ENCODE measurements at places on chromosomes 4 and X.

GRCh38 chr4:27357283-27357682 is 496.6 kb downstream of the STIM2 start:
- DNase-seq: no peak

DNA sequence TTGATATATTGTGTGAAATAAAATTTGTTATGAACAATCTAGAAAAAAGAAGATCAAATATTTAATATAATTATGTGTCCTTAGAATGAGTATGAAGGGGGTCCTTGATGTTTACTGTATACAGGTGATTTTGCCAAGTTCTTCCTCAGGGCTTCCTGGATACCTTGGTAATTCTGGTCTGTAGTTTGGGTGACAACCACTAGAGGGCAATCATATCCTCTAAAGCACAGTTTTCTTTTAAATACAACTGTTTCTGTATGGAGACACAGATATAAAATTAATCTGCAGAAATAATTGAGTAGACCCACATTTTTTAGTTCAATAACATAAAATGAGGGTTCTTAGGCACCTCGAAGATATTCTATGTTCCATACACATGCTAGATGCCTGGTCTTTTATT is 157.7 kb downstream of the SPANXN1 start:
- peak; percentile 8 for DNase-seq

- no peak for DNase-seq
These were observed 268.8 kb downstream of the BCOR start for GRCh38 chrX:39828971-39829370.

DNA sequence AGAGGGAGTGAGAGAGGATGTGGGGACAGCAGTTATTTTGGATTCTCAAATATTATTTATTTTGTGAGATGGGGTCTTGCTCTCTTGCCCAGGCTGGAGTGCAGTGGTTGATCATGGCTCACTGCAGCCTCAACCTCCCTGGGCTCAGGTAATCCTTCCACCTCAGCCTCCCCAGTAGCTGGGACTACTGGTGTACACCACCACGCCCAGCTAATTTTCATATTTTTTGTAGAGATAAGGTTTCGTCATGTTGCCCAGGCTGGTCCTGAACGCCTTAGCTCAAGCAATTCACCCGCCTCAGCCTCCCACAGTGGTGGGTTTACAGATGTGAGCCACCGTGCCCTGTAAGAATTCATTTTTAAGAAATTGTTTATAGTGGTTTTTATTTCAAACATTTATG is 61.2 kb downstream of the FHDC1 start:
- DNase-seq: no peak

DNA sequence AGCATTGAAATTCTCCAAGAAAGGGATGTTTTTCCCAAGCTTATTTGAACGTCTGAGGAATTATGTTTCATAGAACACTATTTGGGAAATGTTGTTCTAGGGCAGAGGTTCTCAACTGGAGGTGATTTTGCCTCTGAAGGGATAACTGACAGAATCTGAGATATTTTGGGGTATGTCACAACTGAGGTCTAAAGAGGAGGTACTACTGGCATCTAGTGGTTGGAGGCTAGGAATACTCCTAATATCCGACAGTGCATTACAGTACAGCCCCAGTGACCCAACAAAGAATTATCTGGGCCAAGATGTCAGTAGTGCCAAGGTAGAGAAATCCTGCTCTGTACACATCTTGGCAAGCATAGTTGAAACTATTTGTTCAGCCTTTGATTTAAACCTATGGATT is 6.4 kb downstream of the HSPA4L start:
- DNase-seq: no peak

DNA sequence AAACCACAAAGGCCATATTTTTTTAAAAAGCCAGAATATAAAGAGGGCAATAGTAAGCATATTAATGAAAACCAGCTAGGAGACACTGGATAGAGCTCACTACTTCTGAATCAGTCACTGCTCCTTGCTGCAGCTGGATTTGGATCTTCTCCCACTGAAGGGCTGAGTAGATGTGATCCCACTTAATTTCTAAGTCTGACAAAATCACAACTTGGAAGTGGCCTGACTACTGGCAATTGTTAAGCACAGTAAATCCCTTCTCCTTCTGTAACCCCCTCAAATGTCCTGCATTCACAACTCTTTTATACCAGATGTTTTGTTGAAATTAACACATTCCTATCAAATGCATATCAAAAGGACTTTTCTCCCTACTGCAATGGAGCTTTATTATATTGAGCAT is 72.9 kb downstream of the AMMECR1 start:
- no peak for DNase-seq

DNA sequence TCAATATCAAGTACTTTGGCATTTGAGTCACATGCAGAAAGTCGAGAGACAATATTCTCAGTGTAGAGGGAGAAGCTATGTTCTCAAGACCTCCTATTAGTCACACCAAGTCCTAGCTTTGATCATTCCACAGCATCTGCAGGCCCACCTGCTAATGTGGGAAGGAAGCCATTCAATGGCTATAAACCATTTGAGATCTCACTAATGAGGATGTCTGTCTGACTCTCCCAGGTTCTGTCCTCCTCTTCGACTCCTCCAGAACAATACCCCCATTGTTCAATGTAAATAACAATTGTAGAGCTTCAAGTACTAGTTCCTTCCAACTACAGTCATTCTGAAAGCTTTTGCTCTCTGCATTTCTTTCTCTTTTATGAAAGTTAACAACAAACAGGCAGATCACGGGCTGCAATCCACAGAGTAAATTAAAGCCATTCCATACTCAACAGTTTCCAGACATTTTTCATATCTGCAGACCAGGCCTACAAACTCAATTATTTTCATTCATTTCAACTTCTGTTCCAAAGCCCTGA is 140.2 kb upstream of the EDNRA start:
- DNase-seq: no peak

DNA sequence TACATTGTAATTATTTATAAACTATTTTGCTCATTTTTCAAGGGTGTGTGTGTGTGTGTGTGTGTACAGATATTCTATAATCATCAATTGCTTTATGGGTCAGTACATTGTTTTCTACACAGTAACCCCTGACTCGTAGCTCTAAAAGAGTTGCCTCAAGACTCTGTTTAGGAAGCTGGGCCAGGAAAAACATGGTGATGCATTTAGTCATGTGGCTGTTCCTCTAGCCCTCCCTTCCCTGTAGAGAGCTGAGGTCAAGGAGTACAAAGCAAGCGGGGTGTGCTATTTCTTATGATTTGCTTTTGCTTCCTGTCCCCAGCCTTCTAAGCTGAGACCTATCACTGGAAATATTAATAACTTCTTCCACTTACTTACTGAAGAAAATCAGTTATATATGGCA is 34.8 kb upstream of the SPANXD start:
- no peak for DNase-seq

DNA sequence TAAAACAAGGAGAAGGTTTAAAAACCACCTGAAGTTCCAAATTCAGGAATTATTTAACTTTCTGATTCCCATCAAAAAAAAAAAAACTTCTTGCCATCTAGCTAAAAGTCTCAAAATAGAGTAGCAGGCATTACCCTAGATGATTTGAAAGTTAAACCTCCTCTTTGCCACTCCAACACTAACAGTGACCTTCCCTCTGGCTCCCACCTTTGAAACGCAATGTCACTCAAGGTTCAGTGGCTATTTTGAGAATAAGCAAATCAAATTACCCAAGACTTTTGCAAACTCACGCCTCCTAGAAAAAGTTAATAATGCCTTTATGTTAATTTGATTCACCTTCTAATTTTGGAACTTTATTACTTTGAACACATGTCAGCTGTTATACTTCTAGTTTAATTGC is 103.2 kb downstream of the ARHGAP6 start:
- DNase-seq: no peak

DNA sequence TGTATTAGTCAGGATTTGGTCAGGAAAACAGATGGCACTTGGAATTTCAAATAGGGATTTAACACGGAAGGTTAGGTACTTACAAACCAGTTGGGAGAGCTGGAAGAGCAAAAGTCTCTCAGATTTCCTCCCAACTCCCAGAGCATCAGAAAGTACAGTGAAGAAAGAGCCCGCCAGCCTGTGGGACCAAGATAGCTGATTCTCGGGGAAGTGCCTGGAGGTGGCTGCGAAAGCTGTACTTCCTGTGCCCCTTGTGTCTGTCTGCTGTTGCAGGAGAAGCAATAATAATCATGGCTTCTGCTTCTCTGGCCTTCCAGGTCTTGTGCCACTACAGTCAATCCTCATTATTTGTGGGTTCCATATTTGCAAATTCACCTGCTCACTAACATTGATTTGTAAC is 221.0 kb upstream of the BCOR start:
- DNase-seq: no peak

- peak; percentile 18 for DNase-seq
These were observed 26.9 kb downstream of the ASB9 start for GRCh38 chrX:15242899-15243555.

GRCh38 chrX:85611926-85612325 is 232.5 kb upstream of the POF1B start:
- no peak for DNase-seq

GRCh38 chr4:128450326-128451120 is 162.9 kb upstream of the PGRMC2 start:
- DNase-seq: no peak

DNA sequence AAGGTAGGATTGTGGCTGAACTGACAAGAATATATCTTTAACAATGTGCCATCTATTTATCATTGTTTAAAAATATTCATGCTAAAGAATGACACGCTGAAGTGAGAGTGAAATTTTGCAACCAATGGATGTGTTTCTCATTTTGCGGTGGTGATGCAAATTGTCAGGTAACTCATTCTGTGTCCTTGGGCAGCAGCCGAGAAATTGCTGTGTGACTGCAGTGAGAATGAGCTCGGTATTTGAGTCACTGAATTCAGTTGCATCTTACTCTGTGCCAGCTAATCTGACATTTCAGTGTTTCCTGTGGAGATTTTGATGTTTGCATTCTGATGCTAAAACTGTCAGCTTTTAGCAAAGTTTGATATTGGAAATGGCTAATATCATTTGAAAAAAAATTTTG is 28.1 kb downstream of the MCUB start:
- DNase-seq: no peak
